T follicular helper cell (primary cell): ENCODE measurements at places on chromosomes 16 and 17.

DNA sequence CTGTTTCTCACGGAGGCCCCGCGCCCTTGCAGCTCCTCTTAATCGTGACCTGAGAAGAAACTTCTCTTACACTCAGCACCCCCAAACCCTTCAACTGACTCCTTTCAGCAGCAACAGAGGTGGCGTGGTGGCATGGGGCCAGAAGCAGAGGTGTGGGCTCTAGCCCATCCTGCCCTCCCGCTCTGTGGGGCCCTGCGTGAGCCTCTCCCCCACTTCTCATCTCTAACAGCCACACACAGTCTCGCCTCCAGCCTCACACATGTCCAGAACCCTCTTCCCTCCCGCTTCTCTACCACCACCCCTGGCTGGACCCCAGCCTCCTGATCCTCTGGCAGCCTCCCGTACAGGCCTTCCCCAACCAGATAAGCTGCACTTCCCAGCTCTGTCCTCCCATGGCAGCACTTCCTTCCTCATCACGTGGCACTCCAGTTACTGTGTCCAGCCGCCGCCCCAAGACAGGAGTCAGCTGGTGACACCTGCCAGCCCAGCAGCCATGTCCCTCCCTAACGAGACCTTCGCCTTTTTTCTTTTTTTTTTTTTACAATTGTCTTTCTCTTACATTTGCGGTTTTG, 30.5 kb downstream of the NSMCE1 start:
- no peak for DNase-seq

GRCh38 chr17:63587770-63588169, 12.9 kb upstream of the TACO1 start:
- DNase-seq: no peak

DNA sequence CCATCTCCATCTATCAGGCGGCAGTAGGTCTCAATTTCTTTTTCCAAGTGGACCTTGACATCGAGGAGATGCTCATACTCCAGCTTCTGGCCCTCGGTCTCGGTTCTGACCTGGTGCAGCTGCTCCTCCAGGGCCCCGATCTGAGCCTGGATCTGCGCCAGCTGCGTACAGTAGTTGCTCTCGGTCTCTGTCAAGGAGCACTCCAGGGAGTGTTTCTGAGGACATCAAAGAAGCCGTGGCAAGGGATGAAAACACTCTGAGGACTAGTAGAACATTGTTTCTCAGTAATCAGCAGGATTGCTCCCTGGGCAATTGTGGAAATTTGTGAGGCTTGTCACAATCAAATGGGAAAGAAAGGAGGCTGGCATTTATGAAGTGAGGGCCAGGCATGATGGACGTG, 5.9 kb downstream of the KRT28 start:
- DNase-seq: no peak

DNA sequence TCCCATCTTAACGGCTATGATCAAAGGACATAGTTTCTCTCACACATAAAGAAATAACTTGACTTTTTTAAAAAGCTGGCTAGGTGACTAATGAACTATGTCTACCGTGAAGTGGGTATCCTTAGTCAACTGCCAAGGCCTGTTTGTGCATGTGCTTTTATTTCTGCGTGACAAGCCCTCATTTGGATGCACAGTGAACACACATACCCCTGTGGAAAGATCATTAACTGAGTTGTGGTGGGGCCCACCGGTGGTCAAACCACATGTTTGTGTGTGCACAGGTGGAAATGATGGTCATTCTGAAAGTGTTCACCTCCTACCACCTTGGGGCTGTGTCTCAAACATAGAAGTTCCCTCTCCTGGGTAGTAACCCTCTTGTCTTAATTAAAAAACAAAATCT, 256.1 kb upstream of the SALL1 start:
- no peak for DNase-seq

DNA sequence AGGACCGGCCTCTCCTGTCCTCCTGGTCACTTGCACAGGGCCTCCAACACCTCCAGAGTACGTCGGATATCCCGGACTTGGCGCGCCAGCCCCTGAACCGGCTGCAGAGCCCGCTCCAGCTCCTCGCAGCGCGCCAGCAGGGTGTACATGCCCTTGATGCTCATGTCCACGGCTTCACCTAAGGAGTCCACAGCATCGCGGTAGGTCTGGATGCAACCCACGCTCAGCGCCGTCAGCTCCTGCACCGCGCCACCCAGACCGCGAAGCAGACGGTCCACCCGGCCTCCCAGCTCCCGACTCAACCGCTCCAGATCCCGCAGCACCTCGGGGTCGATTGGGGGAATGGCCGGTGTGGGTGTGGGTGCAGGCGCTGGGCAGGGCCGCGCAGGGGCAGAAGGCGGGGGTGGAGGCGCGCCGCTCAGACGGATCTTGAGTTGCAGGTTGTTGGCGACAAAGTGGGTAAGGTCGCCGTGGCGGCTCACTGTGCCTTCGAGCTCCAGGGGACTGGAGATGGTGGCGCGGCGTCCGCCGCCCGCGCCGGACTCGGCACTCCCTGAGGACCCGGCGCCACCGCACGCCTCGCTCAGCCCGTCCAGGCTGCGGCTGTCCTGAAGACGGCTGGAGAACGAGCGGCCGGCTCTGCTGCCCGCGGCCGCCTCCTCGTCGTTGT, 804 bp downstream of the BORCS6 start:
- DNase-seq: no peak

GRCh38 chr17:42421507-42422338, 1.3 kb downstream of the CAVIN1 start:
- DNase-seq: no peak

GRCh38 chr16:4327386-4328045, 11.6 kb downstream of the GLIS2 start:
- DNase-seq: no peak

DNA sequence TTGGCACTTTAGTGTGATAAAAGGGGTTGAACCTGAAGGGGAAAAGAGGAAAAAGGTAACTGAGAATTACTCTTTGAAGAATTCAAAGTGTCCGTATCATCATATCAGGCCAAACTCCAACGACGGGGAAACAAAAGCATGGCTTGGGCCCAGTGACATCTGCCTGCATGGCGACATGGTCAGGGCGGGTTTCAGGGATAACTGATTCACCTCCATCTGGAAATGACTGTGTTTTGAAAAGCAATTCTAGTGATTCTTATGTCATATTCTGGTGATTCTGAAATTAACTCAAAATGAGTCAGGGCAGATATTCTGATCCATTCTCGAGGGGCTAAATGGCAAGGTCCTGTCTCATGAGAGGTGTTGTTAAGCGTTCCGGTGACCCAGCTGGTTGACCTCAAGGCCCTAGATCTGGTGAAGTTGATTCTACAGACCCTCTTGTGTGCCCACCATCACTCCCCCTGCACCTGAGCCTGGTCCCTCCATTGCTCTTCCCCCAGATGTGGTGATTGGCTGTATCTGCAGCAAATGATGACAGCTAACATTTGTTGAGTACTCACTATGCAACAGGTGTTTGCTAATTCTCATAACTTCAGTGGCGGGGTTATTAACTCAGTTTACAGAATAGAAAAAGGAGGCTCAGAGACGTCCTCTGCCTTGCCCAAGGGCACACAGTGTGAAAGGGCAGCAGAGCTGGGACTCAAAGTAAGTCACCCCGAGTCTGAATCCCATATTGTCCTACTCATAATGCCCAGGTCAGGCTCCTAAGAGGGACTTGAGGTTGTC, 251.8 kb downstream of the MAF start:
- DNase-seq: no peak

DNA sequence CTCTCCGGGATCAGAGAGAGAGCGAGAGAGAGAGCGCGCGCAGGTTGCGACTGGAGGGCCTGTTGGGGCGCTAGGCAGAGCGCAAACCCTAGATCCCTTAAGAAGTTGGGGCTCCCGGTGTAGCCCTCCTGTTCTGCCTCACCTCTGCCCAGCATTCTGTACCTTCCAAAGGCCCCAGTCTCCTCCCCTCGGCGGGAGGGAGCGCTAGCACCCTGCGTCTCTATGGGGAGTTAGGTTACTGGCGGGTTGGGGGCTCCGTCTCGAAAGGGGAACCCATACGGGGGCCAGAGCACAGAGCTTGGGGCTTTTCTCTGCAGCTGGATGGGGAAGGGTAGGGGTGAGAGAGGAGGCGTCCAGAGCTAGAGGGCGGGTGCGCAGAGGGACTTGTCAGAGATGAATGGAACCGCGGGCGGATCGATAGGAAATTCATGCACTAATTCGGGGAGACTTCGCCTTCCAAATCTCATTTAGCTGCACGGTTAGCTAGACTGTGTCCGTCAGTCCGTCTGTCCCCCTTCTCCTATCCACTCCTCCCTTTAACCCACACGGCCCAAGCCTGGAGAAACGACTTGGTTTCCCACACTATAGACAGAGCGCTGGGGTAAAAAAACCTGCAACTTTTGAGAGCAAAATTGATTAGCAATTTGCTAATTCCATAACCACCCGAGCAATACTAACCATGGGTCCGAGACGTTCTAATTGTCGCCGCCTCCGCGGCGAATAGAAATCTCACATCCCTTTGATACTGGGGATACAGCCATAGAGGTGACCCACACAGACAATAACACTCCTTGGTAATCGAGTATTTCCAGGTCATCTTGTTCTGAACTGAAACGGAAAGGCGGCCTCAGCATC, 693 bp upstream of the HOXB4 start:
- DNase-seq: no peak

DNA sequence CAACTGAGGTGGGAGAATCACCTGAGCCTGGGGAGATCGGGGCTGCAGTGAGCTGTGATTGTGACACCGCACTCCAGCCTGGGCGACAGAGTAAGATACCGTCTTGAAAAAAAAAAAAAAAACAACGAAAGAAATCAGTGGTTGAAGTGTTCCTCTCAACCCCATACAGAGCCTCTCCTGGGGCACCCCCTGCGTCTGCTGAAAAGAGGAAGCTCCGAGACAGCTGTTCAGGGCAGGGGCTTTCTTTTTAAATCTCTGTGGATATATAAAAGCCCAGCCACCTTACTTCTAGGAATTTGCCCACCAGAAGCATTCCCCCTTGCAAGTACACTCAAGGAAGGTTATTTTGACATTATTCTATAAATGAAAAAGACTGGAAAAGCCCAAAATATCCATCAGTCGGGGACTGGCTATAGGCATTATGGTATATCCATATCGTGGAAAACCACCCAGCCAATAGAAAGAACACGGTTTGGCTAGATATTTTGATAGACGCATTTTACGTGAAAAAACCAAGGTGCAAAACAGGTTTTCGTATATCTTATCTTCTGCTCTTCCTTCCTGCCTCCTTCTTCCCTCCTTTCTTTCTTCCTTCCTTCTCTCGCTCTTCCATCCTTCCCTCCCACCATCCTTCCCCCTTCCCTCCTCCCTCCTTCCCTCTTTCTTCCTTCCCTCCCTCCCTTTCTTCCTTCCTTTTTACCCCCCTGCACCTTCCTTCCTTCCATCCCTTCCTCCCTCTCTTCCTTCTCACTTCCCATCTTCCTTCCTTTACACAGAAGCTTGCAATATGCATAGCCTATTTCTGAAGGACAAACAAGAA, 9.2 kb upstream of the CCL22 start:
- DNase-seq: no peak

- DNase-seq: no peak
Measured at GRCh38 chr17:32553168-32553567, 66.4 kb downstream of the CDK5R1 start.

- DNase-seq: no peak
Measured at GRCh38 chr17:39765175-39765574, 27.4 kb downstream of the GRB7 start.

DNA sequence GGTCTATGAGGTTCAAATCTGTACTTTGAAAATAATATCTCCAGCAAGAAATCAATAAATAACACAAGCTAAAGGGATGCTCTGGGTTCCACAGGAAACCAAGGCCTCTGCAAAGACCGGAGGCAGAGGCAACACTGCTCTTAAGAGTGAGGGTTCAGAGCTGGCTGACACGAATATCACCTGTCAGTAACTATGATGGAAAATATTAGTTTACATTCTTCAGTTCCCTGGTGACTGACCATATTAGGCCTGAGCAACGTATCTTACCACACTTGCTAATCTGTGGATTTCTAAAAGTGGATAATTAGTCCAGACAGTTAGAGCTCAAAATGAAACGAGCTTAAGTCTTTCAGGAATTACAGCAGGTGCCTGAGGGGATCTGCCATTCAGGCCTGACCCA, 459.3 kb downstream of the HS3ST3B1 start:
- DNase-seq: no peak

- no peak for DNase-seq
Measured at GRCh38 chr17:65332375-65332774, 195.2 kb downstream of the RGS9 start.

DNA sequence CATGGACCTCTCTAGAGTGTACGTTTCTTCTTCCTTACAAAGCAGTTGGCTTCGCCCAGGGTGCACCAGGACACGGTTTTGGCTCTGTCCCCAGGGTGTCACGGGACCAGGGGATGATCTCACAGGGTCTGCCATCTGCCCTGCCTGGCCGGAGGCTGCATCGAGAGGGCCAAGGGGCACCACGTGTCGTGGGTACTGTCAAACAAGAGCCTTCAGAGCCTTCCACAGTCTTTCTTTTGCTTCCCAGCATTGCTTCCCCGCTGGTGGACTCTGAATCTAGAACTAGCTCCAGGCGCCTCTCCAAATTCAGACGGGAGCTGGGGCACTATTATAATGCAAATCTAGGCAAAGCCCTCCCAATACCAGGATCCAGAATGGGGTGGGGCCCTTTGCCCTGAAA, 47.9 kb downstream of the MAPT start:
- DNase-seq: no peak

DNA sequence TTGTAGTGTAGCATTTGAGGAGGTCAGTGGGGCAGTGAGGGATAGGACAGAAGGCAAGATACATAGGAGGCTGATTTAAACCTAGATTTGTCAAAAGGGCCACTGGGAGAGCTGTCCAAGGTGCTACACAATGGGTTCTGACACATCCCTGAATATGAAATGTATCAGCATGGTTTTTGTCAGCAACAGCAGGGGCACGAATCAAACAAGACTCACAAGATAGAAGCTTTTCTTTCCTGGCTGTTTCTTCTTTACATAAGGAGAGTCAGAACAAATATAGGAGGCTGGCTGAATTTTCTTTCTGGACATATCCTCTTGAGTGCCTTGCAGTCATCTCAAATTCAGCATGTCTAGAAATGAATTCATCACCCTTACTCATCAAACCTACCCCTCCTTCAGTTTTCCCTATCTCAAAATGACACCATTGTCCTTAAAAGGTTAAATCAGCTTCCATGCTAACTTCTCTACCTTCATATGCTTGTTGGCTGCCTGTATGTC, 130.5 kb downstream of the NPIPB5 start:
- no peak for DNase-seq

- no peak for DNase-seq
Measured at GRCh38 chr17:43620581-43620980, 41.1 kb downstream of the MEOX1 start.

DNA sequence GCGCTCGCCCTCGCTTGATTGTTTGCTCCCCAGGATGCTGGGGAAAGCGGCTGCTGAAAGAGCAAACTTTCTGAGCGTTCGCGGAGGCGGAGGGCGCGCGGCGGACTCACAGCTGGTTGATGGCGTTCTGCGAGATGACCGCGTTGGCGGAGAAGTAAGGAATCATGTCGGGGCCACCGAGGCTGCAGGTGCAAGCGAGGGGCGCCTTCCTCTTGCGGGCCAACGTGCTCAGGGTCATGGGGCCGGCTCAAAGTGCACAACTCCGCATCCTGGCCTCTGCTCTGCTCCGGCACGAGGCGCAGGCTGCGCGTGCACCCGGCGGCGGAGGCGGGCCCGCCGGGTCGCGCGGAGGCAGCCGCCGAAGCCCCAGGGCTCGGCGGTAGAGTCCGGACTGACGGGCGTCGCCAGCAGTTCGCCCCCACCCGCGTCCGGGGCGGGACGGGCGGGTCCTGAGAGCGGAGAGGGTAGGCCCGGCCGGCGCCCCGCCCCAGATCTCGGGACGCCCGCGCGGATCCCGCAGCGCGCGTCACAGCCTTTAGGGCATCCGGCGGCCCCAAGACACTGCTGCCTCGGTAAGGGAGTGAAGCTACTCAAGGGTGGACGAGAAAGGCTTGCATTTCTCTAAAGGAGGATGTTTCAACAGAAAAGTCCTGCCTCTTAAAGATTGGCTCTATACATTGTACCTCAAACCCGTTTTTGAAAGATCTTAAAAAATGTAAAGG, 138.5 kb upstream of the CORO6 start:
- peak; percentile 84 for DNase-seq
